Activated effector memory CD4-positive, alpha-beta T cell treated with Interleukin-2 at 50 U/mL for 16 hours (primary cell): ENCODE measurements at places on chromosomes 7 and 10.
A peak's percentile ranks its signal among the peaks of the same experiment; 100 is the strongest.

- no peak for DNase-seq
These were observed 198.2 kb upstream of the GNAI1 start for GRCh38 chr7:79936281-79936983.

DNA sequence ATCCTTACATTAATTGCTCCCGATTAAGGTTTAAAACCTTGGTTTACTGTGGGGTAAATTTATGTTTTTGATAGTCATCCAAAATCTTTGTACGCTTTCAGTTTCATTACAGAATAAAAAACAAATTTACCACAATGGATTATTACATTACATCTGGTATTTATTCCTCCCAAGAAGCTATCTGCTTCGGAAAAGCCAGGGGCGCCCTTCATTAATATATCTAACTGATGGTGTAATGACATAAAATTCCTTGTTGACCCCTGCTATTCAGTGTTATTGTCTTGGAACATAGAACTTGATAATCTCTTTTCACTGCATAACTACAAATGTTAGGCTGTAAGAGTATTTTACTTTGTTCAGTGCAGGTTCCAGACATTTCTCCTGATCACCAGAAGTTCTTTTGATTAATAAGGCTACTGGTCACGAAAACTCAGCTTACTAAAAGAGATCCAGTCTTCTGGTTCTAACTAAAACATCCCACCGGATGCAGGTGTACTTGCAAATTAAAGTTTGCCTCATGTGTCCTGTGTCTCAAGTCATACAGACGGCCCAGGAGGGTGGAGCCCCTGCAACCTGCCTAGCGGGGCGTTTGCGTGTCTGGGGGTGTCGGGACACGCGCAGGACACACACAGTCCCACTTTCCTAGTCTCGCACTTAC is 581 bp upstream of the GLCCI1 start:
- DNase-seq: no peak

GRCh38 chr10:74213571-74214162 is 62.6 kb downstream of the ADK start:
- peak; percentile 23 for DNase-seq

GRCh38 chr10:110746254-110746826 is 102.2 kb downstream of the RBM20 start:
- DNase-seq: peak; percentile 33

DNA sequence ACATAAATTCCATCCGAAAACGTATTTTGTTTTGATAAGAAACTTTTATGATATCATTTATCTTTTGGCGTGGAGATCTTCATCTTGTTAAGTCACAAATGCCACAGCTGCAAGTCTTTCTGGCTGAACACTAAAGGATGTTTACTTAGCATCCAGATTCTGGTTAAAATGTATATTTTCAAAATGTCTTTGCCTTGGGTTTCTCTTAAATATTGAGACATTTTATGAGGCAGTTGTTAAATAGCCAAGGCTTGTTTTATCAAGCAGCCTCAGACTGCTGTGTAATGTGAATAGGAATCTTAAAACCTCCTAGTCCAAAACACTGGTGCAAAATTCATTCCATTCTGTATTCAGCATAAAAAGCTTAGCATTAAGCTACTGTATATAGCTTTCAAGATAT is 136.3 kb upstream of the FZD1 start:
- no peak for DNase-seq

GRCh38 chr7:147774461-147774860 is 816.1 kb upstream of the C7orf33 start:
- DNase-seq: no peak

GRCh38 chr10:44981172-44982113 is 2.8 kb upstream of the DEPP1 start:
- no peak for DNase-seq

GRCh38 chr10:93357680-93358079 is 124.5 kb downstream of the MYOF start:
- no peak for DNase-seq

DNA sequence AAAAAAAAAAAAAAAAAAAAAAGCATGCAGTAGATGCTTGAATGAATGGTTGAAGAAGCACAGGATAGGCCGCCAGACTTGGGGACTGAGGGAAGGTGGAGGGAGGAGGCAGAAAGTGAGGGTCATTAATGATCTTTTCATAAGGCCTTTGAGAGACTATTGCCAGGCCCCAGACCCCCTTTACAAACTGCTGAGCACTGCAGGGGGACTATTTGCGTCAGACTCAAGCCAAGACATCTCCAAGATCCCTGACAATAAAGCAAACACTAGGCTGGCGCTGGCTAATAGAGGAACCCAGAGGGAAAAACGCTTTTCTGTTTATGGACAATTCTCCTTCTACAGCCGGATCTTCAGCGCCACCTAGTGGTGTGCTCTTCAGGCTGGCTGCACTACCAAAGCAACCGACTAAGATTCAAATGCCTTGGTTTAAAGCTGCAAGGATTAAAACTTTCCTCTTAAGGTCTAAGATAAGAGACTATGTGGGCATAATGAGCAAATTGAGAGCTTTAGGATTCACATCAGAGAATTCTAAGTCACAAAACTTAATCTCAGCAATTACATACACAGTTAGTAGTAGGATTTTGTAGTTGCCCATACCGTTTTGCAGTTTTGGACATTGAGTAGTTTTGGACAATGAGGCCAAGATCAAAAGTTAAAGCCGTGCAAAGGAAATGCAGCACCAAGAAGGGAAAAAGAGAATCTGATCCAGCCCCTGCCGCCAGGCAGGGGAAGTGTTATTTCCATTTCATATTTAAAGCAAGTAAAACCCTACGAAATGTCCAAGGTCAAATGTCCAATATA is 17.9 kb upstream of the AGK start:
- DNase-seq: peak; percentile 31

DNA sequence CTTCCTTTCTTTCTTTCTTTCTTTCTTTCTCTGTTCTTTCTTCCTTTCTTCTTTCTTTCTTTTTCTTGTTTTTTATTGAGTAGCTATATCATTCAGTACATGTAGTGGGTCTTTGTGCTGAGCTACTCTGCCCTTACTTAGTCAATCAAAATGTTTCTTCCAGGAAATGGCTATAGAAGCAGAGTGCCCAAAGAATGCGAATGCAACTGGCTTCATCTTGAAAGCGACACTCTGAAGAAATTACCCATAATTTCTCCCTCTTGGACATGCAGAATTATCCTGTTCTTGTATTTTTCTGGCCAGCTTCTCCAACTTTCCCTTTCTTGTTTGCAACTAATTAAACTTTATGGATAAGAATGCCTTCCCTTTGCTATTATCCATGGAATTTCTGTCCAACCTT is 441.5 kb downstream of the MAGI2 start:
- no peak for DNase-seq

DNA sequence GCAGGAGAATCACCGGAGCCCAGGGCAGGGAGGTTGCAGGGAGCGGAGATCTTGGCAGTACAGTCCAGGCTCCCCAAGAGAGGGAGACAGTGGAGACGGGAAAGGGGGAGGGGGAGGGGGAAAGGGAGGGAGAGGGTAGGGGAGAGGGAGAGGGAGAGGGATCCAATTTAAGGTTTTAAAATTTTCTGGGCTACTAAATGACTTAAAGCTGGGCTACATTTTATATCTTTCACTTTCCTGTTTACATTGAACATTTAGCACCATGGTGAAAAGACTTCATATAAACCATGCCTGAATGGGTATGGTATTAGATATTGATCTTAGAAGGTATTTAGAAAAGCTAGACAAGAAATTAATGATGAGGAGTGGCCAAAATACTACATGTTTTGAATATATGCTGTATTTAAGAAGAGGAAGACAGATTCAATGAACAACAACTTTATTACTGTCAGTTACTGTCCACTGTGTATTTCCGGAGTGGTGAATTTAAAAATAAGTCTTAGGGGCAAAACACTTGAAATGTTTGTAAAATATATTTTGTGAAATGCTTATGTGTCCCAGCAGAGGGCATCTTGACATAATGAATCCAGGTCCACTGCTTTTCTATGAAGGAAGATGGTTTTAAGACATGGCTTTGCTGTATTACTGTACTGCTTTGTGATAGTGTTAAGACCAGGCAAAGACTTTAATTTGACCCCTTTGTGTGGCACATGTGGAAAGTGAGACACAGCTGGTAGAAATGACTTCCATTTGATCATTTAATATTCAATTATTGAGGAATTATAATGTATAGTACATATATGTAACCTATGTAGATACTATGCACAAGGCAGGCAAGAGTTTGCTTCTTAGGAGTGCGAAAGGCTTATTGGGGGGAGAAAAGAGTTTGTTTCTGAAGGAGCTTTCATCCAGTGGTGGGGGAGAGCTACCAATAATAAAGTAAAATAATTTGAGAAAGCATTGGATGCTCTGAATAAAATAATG is 52.8 kb downstream of the NRF1 start:
- DNase-seq: no peak

GRCh38 chr7:7609330-7609729 is 31.2 kb upstream of the UMAD1 start:
- DNase-seq: no peak

GRCh38 chr10:93916257-93917063 is 22.7 kb downstream of the SLC35G1 start:
- no peak for DNase-seq

DNA sequence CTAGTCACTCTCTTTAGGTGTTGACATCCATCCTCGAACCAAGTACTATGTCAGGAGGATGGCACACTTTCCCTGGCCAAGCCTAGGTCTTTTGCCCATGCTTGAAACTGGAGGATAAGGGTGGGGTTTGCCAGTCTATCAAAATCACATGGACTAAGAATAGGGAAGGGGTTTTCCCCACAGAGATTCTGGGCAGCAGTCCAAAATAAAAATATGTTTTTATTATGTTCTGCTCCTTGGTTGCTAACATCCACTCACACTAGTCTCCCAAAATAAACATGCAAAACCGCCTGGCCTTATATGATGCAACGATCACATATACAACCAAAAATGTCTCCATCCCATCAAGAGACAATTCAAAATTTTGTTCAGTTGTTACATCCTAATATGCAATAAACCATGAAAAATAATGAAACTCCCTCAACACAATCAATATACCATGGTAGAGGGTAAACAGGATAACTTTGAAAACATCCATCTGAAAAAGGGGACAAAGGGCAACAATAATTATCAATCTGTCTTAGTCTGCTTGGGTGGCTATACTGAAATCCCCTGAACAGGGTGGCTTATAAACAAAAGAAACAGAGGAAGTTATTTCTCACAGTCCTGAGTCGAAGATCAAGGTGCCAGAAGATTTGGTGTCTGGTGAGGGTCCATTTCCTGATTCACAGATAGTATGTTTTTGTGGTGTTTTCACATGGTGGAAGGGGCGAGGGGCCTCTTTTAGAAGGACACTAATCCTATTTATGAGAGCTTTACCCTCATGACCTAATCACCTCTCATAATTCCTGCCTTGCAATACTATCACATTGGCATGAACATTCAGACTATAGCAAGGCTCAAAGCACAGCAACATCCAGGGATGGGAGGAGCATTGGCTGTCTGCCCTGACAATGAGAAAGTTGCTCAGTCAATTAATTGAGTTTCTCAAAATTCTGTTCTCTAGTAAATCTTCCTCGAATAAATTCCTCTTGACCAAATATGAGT is 159.3 kb downstream of the ETV1 start:
- no peak for DNase-seq

- no peak for DNase-seq
These were observed 180.7 kb upstream of the PRSS1 start for GRCh38 chr7:142568435-142569097.

DNA sequence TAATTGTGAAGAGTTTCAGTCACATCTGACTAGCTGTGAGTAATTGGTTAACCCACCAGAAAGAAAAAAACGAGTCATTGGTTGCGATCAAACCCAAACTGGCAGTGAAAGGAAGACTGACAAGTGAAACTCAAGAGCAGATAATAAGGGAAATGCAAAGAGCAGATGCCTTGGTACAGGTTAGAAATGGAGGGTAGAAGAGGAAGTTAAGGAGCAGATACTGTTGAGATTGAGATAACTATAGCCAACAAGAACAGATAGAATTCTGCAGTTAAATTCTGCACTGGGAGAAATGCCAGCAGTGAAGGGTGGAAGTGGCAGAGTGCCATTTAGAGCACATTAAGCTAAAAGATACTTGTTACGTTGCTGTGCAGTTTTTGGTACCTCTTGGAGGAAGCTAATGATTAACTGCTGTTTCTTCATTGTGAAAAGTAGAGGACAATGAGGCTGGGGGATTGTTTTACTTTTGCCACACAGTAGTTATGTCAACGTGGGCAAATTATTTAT is 65.8 kb downstream of the CDK13 start:
- DNase-seq: no peak

GRCh38 chr7:4824120-4824775 is 37.6 kb downstream of the PAPOLB start:
- no peak for DNase-seq

- no peak for DNase-seq
These were observed 68.1 kb downstream of the HBP1 start for GRCh38 chr7:107236862-107237261.

DNA sequence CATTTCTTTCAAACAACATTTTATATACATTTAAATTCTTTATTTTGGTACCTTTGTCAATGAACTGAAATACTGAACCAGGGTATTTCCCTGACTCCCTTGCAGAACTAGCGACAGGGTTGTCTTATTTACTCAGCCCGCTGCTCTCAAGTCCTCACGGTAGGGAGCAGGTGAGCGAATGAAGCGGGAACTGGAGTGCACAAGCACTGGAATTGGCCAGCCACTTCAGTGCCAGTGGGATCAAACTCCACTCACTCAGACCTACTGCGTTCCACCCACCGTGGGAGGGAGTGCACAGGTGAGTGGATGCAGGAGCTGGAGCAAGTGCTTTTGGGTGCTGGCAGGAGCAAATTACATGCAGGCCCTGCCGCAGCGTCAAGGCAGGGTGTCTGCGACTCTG is 28.1 kb upstream of the NEUROD6 start:
- DNase-seq: no peak

DNA sequence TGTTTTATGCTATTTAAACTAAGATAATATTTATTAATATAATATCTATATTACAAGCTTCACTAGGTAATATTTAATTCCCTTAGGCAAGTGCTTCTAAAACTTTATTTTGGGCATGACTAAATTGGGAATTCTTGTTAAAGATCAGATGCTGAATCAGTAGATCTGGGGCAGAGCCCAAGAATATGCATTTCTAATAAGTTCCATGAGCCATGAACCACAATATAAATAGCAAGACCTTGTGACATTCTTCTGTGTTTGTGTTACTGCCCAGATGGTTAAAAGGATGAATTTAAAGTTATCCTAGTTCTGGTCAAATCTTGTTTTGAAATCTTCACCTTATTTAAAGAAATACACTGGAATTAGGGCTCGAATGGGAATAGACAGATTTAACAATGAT is 258.4 kb upstream of the CACNA2D1 start:
- no peak for DNase-seq

- DNase-seq: no peak
These were observed 168.8 kb upstream of the POT1 start for GRCh38 chr7:125098377-125098970.
